ENCODE measurements at places on chromosomes 11 and 22.

DNA sequence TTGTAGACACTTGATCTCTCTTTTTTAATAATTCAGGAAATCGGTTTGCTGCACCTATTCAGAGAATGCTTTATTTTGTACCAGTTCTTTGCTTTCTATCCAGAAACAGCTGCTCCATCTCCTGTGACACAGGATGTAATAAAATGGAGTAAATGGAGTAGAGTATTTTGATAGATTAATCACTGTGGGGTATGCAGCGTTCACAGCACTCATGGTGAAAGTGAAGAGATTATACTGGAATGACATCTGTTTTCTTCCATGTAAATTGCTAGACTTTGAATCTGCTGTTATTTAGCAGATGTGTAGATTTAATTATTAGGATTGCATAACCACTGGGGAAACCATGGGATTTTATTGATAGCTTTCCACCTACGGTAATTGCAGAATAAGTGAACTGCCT lies 227.3 kb upstream of the ARHGAP42 start:
- DNase-seq = no peak

DNA sequence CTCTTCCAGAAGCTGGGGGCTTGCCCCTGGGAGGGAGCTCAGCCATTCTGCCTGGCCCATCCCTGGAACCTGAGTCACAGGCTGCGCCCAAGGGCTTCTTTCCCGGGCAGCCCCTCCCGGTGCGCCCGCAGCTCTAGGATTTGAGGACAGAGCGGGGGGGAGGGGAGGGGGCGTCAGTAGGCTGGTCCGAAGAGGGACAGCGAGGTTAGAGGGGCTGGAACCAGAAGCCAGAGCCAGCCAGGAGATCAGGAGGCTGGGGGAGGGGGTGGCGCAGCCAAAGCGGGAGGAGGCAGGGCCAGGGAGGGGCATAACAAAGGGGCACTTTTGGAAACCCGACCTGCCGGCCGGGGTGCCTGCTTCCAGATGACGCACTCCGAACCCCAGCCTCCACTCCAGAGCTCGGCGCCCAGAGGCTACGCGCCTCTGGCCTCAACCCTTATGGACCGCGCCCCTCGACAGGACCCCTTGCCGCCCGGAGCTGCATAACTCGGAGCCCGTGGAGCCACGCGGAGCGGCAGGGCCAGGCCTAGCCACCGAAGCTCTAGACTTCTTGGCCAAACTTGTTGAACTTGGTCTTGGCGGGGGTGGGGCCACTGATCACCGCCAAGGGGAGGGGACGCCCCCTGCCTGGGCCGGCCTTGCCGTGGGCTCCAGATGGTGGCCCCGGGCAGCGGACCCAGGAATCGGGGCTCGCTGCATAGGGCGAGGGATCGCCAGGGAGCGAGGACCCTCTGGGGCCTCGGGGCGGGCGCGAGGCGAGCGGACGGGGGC lies 744 bp downstream of the PACSIN3 start:
- peak; percentile 87 for DNase-seq

DNA sequence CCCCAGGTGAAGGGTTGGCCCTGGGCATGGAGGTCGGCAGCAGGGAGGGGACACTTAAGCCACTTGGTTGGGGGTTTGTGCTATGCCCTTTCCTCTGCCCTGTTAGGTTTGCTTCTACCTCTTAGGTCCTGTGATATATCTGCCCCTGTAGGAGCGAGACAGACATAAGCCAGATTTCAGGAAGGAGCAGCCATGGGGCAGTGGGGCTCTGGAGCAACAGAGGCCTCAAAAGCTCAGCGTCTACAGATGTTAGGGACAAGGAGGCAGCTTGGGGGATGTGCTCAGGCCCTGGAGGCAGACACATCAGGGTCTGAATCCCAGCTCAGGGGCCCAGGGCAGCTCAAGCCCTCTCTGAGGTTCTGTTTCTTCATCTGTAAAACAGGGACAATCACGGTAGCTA lies 27.2 kb upstream of the KCNQ1OT1 start:
- no peak for DNase-seq

DNA sequence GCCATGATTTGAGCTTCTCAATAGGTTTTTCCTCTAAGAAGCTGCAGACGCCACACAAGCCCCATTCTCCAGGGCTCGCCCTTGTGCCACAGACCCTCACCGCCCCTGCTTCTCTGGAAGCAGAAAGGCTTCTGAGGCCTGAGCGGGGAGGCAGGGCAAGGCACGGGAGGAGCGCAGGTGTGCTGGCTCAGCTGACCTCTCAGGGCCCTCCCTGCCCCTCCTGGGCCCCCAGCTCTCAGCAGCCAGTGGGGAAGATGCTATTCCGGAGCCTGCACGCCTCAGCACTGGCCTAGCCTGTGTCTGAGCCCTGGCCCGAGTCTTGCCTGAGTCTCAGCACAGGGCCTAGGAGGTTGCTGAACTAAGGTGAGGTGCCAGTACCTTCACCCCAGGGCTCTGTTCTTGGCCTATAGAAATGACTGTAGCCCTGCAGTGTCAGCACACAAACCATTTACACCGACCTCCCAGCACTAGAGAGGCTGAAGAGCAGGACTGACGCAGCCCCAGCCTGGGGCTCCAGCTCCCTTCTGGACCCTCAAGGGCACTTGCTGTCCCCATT lies 47.1 kb upstream of the LMO1 start:
- no peak for DNase-seq

DNA sequence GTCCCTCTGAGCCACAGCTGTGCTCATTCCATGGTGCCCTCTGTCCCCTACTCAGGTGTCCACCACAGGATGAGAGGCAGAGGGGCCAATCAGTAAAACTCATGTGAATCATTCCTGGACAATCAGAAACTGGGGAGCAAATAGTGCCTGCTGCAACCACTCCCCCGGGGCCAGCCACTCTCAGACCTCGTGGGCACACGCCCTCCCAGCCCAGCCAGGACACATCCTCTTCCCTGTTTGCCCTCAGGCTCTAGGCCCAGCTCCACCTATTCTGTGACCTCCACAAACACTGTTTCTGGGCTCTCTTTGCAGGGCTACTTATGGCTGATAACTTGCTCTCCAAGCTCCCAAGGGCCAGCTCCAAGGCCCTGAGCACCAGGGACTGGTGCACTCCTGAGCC lies 14.0 kb upstream of the KCTD14 start:
- no peak for DNase-seq

DNA sequence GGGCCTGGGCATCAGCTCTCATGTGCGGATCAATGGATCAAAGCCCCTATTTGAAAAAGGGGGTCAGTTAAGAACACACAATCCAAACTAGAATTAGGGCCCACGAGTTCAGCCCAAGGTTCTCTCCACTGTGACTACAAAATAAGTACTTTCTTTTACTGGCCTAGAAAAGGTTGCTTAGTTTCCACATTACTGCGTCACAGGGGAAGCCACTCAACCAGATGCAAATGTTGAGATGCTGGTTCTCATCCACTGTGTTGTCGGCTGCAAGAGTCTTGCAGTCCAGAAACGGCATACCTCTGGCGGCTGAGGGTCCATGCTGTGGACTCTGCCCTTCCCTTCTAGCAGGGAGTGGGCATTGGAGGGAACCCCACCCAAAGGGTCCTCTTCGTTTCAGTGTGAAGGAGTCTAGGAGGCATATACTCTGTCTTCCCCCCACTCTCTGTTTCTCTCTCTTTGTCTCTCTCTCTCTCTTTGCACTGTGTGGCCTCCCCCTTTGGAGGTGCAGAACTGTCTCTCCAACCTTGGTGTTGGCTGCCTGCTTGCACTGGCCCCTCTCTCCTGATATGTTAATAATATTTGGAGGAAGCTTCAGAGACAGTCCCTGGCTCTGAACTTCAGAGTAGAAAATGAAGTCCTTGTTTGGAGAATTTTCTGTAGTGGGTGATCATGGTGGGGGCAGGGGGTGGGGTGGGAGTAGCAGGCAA lies 99.0 kb upstream of the NNMT start:
- peak; percentile 47 for DNase-seq

DNA sequence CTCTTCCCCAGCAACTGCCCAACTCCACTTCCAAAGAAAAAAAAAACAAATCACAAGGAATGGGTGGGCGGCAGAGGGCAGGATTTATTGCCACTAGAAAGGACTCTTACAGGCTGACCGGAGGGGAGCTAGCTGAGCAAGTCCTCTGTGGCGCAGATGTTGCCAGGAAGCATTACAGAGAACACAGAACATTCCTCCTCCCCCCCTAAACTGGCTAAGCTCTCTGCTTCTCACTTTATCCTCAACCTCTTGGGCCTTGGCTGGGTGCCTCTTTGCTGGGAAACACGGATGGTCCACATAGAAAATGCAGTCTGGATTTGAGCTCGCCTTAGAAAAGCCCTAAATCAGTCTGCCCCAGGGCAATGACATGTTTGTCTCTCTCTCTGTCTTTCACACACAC lies 12.6 kb upstream of the FJX1 start:
- DNase-seq = peak; percentile 2

DNA sequence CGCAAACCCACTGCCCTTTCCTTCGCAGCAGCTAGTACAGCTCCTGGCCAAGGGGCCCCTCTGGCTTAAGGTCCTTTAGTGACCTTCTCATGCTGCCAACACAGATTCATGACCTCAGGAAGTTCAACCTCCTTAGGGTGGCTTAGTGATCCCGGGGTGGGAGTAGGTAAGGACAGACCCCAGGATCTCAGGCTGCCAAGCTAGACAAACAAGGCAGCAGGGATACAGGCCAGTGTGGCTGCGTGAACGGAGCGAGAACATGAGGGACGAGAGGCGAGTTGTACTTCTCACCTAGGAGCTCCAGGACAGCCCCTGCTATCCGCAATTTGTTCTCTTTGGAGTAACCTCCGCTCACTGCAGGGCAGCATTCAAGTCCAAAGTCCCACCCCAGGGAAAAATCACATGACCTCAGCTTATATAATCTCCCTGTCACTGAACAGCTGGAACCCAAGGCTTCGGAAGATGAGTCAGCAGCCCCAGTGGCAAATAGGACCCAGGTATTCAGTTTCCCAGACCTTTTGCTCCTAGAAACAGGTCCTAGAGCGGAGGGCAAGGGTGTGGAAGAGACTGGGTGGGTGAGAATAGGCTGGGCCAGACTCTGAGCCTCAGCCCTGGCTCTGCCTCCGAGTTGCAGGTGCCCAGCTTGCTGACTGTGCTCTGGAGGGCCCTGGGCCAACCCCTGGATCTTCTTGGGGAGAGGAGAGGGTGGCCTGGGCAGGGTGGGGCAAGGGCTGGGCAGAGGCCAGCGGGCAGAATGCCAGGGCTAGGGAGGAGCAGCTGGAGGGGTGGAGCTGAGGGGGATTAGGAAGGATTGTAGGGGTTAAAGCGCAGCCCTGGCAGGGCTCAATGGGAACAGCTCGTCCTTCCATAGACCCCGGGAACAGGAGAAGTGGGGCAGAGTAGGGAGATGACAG lies 13.1 kb downstream of the USP2 start:
- DNase-seq = peak; percentile 42

DNA sequence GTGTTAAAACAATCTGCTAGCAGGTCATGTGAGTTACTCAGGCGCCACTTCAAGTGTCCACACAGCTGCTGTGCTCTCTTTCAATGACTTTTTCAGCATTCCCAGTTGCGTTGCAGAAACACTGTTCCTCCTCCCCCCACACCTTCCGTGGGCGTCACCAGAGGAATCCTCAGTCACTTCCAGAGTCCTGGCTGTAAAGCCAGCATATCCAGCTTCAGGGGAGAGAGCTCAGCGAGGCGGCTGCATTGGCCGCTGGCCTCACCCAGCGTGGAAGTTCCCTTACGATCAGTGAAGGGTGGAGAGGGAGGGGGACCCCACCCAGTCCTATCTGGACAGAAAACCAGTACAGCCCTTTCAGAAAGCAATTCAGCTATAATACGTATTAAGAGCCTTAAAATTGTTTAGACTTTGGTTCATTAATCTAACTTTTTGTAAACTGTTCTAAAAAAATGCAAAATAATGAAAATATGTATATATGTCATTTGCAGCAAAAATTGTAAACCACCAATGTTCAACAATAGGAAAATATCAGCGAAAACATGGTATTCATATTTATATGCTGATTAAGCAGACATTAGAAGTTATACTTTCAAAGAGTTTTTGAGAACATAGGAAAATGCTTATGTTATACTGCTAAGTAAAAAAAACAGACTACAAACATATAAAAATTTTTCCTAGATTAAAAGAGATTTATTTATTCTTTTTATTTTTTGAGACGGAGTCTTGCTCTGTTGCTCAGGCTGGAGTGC lies 2.8 kb upstream of the ANO9 start:
- peak; percentile 90 for DNase-seq

DNA sequence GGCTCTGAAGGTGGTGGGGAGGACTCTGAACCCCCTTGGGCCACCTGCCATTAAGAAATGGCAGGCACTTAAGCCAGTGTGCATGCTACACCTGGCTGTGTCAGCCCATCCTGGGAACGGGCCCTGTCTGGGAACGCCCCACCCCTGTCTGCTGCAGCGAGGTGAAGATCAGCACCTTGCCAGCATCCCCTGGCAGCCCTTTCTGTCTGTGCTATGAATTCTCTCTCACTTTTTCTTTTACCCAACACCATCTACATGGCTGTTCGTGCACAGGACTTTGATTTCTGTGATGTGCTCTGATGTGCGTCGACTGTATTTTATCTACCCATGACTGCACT lies 452.9 kb upstream of the B3GAT1 start:
- no peak for DNase-seq

- no peak for DNase-seq
Measured at GRCh38 chr11:134277183-134278001, 1.2 kb downstream of the GLB1L3 start.

GRCh38 chr11:73163638-73164174 lies 21.6 kb upstream of the FCHSD2 start:
- DNase-seq = no peak

GRCh38 chr11:105834461-105834860 lies 187.6 kb downstream of the MSANTD4 start:
- DNase-seq = no peak

DNA sequence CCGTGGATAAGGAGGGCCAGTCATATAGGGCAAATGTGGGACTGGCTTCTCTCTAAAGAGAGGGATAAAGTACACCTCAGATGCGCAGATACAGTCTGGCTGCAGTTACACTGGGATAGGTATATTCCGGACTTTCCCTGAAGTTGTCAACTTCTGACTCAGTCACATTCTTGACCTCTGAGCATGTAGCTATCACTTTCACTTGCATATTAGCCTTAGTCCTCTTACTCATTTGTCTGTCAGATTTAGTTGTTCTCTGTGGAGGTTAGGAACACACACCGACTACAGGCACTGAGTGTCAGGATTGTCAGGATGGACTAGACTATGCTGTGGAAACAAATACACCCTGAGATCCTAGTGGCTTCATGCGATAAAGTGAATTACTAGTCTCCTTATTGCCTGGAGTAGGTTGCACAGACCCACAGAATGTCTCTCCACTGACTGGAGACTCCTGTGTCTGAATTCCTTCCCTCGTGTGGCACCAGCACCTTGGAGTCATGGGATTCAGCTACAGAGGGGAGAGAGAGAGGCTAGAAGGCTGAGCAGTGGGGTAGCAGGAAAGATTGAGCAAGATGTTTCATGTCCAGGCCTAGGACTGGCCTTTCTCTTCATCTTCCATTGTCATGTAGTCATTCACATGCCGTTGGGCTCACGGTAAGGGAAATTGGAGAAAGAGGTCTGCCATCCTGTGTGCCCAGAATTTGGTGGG lies 654.3 kb downstream of the NTM start:
- DNase-seq = no peak

- no peak for DNase-seq
Measured at GRCh38 chr22:42931421-42932196, 74.5 kb upstream of the ARFGAP3 start.

GRCh38 chr11:63909591-63910506 lies 7.1 kb downstream of the RCOR2 start:
- DNase-seq = no peak

- no peak for DNase-seq
Measured at GRCh38 chr11:14789879-14790484, 102.0 kb downstream of the CYP2R1 start.
